ENCODE measurements at places on chromosomes 12 and 14.
A peak's percentile ranks its signal among the peaks of the same experiment; 100 is the strongest.

- no peak for DNase-seq
Measured at GRCh38 chr12:52515927-52516831, 4.0 kb downstream of the KRT5 start.

GRCh38 chr12:13044906-13045299, 722 bp downstream of the FAM234B start:
- no peak for DNase-seq

DNA sequence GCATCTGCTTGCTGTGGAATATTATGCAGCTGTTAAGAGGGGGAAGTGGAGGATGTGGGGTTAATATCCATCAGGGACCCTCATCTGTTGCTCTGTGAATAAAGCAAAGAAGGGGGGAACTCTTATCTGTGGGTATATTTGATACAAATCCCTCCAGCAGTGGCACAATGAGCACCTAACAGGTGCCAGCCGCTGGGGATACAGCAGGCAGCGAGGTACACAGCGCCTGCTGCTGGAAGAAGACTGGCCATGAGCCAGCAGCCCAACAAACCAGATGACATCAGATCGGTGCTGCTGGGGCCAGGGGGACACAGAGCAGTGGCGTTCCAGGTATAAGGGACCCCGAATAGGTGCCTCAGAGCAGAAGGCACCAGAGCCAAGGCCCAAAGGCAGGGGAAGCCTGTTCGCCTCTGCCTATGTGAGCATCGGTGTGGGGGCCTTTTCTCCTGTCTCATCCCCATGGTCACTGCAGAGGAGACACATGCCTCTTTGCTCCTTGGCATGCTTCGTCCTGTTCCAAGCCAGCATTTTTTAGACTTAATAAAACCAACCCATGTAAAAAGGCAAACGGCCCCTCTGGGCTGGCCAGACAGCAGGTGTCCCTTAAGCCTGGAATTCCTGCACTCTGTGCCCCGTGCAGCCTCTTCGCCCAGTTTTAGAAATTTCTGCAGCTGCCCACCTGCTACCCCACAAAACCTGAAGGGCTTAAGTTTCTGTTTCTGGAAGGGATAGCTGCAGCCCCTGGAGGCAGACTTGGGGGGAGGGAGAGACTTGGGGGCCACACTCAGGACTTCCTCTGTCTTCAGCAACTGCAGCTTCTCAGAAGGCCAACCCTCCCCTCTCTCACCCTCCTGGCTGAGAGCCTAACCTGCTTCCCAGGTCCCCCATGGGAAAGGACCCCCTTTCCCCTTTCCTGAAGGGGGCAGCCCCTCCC, 1.6 kb upstream of the CKB start:
- no peak for DNase-seq

GRCh38 chr12:1502379-1502720, 92.0 kb downstream of the FBXL14 start:
- no peak for DNase-seq

DNA sequence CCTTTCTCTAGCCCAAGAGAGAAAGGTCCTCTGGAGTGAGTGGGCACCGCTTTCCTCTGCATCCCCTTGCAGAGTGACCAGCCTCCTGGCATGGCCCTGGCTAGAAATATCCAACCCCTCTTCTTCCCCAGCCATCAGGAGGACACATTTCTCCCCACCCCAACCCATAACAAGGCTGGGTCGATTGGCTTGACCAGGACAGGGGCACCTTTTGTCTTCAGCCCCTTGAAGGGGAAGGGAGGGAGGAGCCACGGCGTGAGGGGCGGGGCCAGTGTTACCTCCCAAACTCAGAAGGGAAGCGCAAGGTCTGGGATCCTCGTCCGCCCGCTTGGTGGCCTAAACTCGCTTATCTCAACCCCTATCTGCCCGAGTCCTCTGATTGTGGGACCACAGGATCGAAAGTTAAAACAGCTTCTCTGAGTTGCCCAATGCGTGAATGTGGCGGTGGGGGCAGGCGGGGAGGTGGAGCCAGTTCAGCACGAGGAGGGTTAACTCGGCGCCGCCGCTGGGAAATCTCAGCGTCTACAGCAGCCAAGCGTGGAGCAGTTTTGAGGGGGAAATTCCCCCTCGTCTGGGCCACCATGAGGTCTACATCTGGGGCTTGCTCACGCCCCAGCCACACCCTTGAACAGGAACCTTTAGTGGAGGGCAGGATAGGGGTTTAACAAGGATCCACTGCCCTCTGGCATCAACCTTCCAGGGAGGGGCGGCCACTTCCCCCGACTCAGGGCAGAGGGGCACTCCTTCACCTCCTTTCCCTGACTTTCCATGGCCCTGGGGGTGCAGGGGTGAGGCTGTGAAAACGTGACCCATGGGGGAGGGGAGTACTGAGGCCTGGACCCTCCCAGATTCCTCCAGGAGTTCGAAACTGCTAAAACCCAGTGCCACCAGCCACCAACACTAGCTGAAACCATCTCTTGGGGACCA, 795 bp downstream of the STAT6 start:
- no peak for DNase-seq

DNA sequence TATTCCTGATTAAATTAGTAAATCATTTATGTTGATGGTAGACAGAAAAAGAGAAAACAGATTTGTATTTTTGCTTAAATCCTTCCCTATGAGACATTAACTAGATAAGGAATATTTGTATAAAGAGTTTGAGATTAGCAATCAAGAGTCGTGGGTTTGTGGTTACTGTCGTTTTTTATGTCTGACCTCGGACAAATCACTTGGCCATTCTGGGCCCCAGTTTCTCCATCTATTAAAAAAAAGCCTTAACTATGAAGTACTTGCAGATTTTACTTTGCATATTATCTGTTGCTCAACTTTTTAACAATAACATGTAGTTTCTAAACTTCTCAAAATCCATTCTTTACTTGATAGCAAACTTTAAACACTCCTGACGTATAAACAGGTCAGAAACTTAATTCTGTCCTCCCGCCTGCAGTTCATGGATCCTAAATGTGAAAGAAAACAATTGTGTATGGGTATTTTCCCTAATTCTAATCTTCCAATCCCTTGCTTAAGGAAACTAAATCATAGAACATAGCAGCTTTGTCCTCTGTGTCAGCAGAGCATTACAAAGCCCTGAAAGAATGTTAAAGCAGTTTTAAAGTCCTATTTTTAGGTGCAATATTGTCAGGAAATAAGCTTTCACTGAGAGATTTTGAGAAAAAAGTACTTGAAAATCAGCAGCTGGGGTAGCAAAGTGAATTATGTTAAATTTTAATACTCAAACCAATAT, 118.2 kb downstream of the GPR135 start:
- DNase-seq, result no peak

- DNase-seq, result no peak
Measured at GRCh38 chr12:101642115-101643067, 47.6 kb downstream of the MYBPC1 start.

DNA sequence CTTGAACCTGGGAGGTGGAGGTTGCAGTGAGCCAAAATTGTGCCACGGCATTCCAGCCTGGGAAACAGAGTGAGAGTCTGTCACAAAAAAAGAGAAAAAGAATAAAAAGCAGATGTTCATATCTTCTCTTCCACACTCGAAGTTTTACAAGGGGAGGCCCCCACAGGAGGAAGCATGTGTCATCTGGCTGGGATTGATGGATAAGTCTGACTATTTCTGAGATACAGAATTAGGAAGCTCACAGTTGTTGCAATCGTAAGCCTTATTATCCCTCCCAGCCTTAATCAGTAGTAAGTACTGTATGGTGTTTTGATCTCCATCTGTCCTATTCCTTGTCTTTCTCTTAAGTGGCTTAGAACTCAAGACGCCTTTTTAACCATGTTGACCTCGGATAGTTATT, 31.9 kb upstream of the RASSF8 start:
- DNase-seq, result no peak

DNA sequence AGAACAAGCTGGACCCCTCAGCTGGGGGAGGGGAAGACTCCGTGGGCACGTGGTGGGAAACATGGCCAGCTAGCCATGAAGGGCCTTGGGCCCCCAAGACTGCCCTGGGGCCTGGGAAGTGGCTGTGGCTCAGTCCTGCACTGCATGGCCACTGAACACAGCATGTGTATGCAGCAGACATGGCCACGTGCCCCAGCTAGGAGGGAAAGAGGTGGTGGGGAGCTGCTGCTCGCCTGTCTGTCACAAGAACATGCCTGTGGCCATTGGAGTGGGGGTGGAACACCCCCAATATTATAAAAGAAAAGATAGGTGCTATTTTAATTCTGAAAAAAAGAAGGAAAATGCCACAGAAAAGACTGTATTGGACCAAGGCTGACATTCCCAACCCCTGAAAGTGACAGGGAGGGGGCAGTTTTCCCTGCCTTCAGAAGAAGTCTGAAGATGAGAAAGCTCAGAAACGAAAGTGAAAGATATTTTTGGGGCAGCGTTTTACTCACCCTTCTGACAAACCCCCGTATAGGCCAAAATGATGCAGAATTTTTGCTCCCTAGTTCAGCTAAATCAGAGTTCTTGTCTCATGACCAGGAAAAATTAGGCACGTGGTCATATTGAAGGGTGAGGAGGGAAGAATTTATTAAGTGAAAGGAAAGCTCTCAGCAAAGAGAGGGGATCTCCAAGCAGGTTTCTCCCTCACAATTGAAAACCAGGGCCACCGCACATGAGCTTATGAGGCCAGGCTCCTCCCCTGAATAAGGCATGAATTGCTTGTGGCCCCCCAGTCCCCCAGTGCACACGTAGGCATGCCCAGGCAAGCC, 35.2 kb upstream of the PCNX1 start:
- no peak for DNase-seq

GRCh38 chr12:47282206-47282605, 202.4 kb upstream of the AMIGO2 start:
- no peak for DNase-seq

GRCh38 chr12:78958941-78959340, 94.4 kb downstream of the SYT1 start:
- DNase-seq, result no peak

DNA sequence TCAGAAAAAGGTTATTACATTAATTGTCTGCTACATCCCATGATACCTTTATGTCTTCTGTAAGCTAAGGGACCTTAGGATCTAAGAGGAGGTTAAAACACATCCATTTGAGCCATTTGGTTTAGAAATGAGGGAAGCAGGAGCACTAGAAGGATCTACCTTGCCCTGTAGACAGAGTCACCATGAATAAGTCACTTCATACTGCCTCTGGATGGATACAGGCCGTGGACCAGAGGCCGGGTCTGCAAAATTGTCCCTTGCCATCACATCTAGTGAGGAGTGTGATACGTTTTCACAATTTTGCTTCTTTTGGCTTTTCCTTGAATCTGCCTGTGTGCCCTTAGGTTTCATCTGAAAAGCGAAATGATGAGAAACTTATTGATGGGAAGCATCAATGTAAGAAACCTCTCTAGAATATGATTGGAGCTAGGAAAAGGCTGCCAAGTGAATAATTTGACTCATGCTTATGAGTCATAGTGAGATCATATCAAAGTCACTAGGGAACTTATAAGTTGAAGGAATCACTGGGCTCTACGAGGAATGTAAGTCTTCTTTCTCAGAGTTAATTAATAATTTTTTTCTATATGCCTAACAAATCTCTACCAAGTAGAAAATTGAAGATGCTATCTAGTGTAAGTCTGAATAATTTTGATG, 10.8 kb downstream of the GLRX5 start:
- peak; percentile 53 for DNase-seq

DNA sequence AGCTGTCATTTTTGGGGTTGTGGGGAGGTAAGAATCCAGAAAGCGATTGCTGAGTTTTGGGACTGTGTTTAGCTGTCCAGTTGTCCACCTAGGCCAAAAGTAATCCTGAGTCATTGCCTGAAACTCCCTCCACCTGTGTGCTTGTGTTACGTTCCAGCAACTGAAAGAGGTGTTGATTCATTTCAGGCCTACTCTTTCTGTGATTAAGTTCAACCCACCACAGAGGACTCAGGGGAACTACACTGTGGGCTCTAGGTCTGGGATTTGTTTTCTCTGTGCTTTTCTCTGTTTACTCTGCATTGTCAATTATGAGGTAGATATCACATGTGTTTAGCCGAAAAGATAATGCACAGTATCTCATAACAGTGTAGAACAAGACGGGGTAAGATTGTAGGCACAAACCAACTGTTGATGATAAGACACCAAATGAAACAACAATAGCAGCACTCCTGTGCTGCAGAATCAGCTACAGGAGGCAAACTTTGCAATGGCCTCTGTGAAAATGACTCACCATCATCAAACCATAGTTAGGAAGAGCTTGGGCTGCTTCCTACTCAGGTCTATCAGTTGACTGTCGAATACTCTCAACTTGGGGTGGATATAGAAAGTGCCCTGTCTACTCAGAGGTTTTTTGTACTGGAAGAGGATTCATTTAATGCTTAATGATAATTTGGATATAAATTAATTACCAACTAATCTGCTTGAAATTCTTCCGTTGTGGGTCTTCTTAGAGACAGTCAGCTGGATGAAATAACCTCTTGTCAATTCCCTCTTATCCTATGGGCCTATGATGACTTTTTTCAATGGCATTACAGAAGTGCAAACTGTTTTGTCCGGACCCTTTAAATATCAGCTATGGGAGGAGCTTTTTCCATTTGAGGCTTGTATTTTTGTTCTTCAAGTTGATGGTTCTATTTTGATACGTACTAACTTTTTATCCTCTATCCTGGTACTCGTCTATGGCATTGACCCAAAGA, 385.9 kb downstream of the BMP4 start:
- no peak for DNase-seq

DNA sequence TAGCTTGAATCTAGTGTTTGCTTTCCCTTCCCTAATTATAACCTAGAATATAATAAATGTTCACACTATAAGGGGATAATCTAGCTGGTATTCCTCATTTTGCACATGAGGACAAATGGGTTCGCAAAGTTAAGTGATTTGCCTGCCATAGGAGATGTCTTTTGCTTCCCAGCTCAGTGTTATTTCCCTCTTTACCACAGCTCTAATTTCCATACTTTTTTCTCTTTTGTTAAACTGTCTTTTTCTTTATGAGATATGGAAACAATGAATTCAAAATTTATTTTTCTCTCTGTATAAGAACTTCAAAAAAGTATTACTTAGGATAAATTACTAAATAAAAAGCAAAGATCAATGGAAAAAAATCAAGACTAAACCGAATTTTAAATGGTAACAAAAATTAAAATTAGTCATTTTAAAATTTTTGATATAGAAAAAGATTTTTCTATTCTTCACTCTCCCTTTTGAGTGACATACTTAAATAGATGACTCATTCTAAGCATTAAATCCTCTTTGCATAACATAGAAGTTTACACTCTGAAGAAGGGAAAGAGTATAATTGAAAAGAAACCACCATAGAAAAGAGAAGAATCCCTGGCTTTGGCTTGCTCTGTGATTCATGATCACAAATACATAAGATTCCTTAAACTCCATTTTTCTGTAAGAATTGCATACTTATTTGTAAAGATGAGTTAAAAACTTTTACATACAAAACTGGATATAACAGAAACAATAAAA, 97.3 kb downstream of the INSM2 start:
- DNase-seq, result no peak
